Ecto neural progenitor cell (in vitro differentiated cells): ENCODE measurements at places on chromosomes 2 and 18.

DNA sequence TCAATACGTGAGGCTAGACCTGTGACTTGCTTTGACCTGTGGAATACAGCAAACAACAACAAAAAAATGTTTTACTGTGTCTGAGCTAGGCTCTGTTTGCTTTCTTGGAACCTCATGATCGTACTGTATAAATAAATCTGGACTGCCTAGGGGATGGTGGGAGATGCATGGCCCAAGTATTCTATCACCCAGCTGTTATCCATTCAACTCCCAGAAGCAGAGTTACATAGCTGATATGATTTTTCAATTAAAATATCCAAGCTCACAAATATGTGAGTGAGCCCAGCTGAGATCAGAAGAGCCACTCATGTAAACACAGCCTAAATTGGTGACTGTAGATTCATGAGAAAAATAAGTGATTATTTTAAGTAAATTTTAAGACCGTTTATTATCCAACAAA lies 154.1 kb upstream of the THUMPD2 start:
- no peak for DNase-seq

GRCh38 chr2:234256516-234256915 lies 206.0 kb downstream of the SPP2 start:
- no peak for DNase-seq

DNA sequence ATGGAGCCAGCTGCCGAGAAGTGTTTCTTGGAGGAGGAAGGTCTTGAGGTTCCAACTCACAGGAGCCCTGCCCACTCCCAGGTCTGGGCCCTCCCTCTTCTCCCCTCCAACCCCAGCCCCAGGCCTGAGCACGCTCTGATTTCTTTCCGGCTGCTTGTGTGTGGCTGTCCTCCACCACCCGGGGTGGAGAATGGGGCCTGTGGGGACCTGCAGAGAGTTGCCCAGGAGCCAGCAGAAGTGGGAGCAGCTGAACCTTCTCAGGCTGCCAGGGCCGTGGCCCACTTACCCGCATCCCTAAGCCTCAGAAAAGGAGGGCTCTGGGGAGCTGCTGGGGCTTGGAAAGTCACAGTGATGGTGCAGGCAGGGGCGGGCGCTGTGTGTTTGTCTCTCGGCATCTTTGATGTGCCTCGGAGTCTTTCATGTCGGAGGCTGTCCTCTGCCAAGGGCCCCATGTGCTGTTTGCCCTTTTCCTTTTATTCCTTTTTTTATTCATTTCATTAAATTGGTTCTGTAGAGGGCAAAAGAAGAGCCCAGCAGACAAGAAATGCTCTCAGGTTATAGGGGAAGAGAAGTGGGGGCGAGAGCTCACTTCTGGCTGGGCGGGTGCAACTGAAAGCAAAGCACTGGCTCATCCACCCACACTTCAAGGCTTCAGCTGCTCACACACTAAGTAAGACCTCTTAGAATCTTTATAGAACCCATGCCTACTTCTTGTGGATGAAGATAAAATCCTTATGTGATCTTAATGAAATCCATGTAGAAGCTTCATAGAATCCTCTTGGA lies 52.5 kb downstream of the SDC1 start:
- peak; percentile 57 for DNase-seq

GRCh38 chr2:162232671-162233070 lies 10.6 kb downstream of the FAP start:
- DNase-seq = no peak

DNA sequence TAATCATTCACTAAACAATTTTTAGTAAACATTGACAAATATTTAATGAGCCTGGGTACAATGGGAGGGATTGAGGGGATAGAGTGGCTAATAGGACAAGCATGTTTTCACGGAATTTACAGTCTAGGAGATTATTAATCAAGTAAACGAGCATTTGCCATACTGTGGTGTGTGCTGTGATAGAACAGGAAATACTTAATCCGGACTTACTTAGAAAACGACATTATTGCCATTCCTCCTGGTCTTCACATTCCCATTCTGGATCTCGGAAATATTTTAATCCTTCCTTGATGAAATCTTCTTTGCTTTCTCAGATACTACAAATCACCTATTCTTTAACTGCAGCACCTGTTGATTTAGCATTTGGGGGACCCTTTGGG lies 905 bp downstream of the TTLL4 start:
- no peak for DNase-seq

DNA sequence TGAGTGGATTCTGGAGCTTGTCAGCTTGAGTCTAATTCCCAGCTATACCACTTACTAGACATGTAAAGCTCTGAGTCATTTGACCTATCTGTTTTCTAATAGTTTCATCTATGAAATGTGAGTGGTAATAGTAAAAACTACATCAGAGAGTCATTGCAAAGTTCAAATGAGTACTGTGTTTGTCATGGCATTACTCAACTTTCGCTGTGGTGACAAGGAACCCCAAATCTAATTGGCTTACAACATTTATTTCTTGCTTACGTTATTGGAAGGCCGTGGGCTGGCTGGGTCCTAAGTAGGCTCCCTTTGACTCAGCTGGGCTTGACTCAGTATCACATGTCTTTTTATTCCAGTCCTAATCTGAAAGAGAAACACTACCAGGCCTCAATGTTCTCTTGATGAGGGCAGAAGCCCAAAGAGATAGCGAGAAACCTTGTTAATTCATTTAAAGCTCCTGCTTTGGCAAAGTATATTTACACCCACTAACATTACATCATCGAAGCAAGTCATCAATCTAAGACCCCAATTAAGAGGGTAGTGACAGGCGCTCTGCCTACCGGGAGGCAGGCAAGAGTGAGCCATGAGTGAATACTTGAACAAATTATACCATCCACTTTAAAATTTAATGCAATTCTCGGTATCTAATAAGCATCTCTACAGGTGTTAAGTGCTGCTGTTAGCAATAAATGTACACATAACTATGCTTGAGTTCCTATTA lies 431.8 kb upstream of the SPHKAP start:
- DNase-seq = no peak

DNA sequence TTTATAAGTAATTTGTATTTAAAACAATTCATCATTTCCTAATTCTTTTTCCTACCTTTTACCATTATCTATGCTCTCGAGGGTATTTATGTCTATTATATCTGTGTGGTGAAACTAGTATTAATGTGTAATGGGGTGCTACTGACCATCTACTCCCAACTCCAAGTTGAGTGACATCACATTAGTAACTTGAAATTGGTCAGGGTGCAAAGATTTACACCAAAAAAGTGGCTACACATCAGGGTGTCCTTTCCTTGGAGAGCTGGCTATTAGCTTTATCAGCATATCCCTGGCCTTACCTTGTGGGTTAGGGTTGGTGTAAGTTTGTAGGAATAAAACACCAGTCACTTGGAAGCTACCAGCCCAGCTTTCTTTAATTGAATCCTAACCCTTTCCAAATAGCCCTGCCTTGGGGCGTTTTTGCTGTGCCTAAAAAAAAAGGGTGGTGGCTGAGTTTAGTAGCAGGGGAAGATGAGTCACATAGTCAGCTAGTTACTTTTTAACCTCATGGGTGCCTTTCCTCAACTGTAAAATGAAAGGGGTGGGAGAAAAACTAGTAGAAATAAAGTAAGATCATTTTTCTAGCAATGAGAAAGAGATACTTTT lies 14.0 kb downstream of the ANXA4 start:
- DNase-seq = no peak

DNA sequence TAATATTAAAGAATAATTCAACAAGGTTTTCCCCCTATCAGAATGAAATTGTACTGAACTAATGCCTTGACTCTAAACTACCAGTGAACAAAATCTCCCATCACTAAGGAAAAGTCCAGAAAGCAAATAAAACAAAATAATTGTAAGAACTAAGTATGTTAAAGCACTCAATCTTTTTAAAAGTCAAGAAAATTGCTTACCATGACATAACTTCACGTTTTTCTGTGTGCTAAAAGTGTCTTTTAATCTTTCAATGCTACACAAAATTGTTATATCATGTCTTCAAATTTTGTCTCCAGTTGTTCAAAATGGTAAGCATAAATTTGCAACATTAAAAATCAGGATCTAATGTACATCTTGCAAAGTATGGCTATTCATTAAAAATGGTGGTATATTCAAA lies 156.1 kb downstream of the BAZ2B start:
- DNase-seq = no peak

GRCh38 chr2:53104263-53104662 lies 663.3 kb upstream of the CHAC2 start:
- DNase-seq = no peak

GRCh38 chr2:202317080-202317857 lies 51.7 kb downstream of the NOP58 start:
- DNase-seq = no peak

DNA sequence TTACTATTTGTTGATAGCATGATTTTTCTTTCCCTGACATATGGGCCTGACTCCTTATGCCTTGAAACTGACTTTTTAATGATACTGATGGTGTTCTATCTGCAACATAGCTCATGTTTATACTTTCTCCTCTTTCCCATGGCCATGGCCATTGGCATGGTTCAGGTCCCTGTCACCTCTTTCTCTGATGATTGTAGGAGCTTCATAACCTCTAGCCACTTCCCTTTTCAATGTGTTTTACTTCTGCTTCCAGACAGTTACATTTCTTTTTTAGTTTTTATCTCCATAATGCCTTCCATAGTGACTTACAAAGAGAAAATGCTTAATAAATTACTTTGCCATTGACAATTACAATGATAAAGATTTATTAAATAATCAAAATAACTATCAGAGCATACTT lies 177.9 kb upstream of the SETBP1 start:
- no peak for DNase-seq

GRCh38 chr2:66702301-66702700 lies 267.4 kb downstream of the MEIS1 start:
- DNase-seq = no peak

DNA sequence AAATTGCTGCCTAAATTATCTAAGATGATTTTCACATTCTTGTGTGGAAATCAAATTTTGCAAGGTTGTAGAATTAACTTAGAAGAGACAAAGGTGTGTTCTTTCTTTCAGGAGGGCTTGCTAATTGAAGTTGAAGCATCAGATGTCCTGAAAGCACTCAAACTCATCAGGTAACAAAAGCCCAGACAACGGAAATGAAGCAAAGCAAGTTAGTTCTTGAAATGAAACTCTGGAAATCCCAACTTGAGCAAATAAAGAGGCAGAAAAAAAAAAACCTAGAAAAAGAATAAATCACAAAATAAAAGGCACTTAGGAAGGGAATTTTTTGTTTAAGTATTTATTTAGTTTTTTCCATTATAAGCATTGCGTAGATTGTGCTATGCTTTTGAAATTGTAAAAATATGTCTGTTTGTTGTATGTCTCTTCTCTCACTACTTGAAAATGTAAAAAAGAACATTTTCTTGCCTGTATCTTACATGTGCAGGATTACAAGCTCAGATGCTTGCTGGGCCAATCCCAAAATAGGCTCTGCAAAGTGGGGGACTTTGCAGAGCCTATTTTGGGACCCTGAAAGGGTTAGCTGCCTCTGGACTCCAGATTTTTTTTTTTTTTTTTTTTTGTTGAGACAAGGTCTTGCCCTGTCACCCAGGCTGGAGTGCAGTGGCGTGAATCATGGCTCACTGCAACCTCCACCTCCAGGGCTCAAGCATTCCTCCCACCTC lies 46.7 kb downstream of the FAM161A start:
- no peak for DNase-seq

GRCh38 chr2:236169151-236169721 lies 1.1 kb upstream of the GBX2 start:
- peak; percentile 63 for DNase-seq

DNA sequence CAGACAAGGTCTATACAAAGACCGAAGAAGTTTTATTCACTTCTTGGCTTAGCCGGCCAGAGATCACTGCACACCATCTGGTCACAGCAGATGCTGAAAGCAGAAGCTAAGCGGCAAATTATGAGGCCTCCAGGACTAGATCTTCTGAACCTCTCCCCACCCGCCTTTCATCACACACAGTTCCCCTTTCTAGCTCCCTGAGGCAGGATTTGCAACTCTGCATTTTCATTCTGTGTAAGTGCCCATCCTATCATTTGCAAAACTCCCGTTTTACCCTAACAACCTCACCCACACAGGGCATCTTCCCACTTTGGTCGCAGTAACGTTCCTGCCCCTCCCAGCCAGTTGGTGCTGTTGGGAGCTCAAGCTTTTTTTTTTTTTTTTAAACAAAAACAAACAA lies 3.1 kb upstream of the MOB1A start:
- DNase-seq = no peak

- no peak for DNase-seq
Measured at GRCh38 chr2:65264821-65265670, 37.4 kb downstream of the ACTR2 start.

DNA sequence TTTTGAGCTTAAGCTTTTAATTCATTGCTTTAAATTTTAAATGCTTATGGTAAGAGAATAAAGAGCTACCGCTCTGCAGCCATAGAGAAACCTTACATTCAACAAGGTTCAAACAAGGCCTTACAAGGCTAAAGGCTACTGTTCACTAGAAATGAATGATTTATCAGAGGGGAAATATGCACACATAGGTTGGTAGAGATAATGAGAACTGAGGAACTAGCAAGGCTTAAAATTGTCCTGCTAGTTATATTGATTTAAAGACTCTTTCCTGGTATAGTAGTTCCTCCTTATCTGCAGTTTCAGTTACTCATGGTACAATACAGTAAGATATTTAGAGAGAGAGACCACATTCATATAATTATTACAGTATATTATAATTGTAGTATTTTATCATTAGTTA lies 193.4 kb downstream of the WDR7 start:
- DNase-seq = no peak

DNA sequence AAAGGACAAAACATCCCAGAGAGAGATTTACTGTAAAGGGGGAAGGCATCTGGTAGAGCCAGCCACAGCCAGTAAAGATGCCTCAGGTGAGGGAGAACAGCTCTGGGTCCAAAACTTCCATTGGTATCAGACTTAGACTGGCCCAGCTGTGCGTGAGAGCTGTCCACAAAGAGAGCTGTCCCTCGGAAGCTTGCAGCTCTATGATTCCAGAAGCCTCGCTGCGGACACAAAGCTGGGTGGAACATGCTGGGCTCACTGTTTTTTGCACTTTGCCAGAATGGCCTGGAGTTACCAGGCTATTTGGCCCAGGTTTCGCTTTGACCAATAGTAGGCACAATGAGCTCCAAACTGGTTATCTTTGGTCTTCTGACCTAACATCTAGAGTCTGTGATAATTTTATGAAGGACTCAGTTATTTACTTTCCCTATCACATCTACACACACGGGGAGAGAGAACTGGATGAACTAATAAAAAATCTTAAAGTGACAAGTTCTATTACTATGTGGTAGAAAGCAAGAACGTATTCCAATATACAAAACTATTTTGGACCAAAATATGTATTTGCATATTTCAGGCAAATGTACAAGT lies 101.9 kb downstream of the DNER start:
- DNase-seq = no peak

DNA sequence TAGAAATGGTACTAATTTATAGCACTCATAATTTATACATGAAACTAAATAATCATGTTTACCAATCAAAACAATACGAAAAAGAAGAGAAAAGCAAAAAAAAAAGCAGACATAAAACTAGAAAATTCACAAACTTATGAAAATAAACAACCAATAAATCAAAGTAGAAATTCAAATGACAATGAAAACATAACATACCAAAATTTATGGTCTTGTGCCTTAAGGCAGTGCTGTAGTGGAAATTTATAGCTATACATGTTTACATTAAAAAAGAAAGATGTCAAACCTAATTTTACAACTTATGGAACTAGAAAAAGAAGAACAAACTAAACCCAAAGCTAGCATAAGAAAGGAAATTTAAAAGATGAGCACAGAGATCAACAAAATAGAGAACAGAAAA lies 16.1 kb upstream of the SPR start:
- no peak for DNase-seq

GRCh38 chr2:141848191-141848590 lies 282.6 kb downstream of the LRP1B start:
- no peak for DNase-seq

GRCh38 chr2:119156105-119156890 lies 2.3 kb downstream of the C1QL2 start:
- DNase-seq = peak; percentile 71
